Panc1 (cell line): ENCODE measurements at places on chromosomes 5 and 9.

DNA sequence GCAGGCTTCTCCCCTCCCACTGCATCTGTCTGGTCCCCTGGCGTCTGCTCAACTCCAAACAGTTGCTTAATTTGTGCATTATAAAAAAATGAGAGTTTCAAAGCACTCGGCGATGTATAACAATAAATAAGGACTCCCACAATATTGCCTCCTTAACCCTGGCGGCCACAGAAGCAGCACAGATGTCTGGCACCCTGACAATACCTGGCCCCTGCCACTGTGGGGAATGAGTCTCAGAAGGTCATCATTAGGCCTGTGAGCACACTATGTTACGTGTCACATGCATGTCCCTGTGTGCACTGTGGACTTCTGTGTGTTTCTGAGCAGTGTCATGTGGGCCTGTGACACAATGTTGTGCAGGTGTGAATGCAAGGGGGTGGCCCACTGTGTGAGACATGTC is 236.5 kb downstream of the PBX3 start:
- DNase-seq = no peak

DNA sequence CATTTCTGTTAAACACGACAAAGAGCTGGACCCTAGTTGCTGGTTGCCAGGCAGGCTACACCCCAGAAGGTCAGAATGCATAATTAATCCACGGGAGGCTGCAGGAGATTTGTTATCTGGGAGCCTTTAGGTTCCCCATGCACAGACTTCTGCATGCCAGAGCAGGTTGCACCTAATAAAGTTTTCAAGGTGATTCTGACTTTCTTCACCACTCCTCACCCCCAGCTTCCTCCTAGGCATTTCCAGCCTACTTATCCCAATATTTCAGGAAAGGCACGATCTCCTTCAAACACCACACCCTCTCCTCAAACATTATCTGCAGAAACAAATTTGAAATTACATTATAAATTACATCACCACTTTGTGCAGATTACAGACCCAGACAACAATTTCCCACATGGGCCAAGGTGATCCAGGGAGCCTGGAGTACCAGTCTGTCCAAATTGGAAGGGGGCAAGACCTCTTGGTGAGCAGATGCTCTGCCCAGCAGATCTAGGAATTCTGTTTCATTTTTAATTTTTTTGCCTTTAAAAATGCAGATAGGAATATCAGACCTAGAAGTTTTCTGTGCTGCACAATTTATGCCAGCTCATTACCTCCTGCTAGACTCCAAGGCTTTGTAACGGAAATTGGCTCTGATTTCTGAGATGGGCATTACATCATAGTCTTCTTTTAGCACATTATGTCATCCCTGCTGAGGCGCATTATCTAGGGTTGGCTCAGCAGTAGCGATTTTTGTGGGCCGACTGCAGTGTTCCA is 363.4 kb upstream of the SLC30A5 start:
- peak; percentile 22 for DNase-seq

GRCh38 chr5:7849681-7850394 is 1.1 kb downstream of the CFAP90 start:
- DNase-seq = no peak

DNA sequence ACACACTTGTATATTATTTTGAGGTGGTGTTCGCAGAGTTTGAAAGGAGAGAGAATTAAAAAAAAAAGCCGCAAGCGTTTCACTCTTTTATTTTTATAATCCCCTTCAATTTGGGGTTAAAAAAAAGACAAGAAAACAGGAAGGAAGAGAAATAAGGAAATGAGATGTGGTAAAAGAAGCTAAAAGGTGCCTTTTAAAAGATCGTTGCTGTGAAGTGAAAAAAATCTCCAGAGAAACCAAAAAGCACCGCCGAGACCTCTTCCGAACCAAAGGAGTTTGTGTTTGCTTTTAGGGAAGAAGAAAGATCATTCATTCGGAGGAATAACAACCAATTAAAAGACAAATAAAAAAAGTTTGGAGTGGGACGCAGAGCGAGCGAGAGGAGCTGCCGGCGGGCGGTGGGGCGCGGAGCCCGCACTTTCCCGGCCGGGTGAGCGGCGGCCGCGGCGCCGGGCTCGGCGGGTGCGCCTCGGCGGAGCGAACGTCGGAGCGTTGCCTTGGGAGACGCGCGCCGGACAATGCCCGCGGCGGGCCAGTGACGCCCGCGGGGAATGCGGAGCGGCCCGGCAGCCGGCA is 355 bp downstream of the TLE4 start:
- DNase-seq = no peak

DNA sequence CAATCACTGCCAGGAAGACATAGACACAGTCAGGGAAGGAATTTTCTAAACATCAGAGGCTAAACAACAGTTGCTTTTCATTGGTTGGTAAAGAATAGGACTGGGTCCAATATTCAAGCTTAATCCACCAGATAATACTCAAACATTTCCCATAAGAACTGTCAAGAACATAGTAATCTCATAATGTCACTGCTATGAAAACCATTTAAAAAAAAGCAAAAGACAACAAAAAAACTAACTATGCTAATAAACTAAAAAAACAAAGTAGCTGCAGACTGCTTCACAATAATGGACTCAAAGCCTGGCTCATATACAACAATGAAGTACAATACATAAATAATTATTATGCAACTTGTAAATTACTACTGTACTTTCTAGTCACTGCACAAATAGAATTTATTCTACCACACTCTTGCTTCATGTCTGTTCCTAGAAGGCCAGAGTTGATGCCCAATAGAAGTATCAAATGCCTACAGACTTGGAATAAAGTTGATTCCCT is 148.7 kb downstream of the MLLT3 start:
- DNase-seq = no peak

DNA sequence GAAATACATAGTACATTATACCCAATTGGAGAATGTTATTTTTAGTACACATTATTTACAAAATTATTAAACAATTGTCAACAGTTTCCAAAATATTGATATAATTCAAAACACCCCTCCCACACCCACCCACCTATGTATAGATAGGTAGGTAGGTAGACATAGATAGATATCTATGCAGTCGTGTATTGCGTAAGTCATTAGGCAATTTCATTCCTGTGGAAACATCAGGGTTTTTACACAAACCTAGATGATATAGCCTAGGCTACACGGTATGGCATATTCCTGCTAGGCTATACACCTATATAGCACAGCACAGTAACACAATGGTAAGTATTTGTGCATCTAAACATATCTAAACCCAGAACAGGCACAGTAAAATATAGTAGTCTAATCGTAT is 377.3 kb downstream of the ANXA1 start:
- no peak for DNase-seq

GRCh38 chr5:9409413-9409960 is 136.4 kb downstream of the SEMA5A start:
- no peak for DNase-seq

DNA sequence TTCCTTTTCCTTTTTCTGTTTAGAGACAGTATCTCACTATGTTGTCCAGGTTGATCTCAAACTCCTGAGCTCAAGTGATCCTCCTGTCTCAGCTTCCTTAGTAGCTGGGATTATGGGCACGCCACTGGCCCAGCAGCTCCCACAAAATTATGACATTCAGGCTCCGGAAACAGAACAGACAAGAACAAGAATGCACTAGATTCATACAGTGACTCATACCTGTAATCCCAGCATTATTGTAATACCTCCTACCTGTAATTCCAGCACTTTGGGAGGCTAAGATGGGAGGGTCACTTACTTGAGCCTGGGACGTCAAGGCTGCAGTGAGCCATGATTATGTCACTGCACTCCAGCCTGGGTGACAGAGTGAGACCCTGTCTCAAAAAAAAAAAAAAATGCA is 26.7 kb upstream of the B4GALT1 start:
- no peak for DNase-seq

DNA sequence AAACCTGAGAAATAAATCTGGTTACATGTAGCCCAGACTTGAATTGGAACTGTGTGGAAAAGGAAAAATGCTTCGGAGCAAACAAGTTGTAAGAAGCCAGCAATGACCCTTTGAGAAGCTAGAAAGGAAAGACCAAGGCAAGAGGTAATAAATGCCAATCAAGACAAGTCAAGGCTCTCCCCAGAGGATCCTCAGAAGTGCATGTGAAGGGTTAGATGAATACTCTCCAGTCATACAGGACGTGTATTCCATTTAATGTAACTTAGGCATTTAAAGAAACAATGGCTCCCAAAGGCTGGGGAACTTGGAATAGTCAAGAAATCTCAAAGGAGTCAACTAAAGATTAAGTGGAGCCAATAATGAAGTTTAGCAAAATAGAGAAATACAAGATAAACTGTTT is 36.2 kb downstream of the EPB41L4A start:
- DNase-seq = no peak

DNA sequence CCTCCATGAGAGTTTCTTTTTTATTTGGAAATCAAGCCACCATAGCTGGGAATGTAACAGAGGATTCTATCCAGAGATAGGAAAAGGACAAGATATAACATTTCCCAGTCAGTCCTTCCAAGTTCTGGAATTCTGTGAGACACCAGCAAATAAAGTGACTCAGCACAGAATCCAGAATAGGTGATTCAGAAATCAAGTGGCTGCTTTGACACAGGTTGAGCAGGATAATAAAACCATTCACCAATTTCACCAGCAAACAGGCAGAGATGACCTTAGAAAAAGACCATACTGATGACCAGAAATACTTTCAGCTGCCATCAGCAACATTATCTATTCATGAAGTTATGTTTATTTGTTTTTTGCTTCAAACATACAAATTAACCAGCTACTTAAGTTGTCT is 491.5 kb upstream of the TUSC1 start:
- no peak for DNase-seq

GRCh38 chr5:40429258-40430100 is 250.2 kb upstream of the PTGER4 start:
- no peak for DNase-seq

- DNase-seq = no peak
Measured at GRCh38 chr5:28397502-28397941, 1359.1 kb upstream of the CDH9 start.

GRCh38 chr5:135553688-135554462 is 18.1 kb upstream of the NEUROG1 start:
- DNase-seq = no peak

GRCh38 chr9:127776195-127776923 is 2.1 kb downstream of the SH2D3C start:
- no peak for DNase-seq

DNA sequence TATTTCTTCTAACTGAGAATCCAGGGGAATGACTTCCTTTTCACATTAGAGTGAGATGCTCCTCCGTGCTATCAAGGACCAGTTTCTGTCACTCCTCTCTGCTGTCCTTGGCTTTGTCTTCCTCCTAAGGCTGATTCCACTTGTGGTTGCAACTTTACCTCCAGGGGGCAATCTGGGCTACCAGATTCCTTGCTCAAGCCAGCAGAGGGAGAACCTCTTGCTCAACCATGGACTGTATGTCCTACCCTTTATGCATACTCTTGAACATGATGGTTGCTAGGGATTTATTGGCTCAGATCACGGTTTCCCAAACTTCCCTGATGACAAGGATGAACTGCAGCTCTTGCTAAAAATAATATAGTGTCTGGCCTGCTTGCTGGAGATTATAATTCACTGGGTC is 24.0 kb downstream of the NNT start:
- peak; percentile 58 for DNase-seq

- no peak for DNase-seq
Measured at GRCh38 chr9:89054865-89055495, 63.7 kb downstream of the S1PR3 start.

GRCh38 chr5:15579193-15579990 is 79.4 kb downstream of the FBXL7 start:
- DNase-seq = no peak

DNA sequence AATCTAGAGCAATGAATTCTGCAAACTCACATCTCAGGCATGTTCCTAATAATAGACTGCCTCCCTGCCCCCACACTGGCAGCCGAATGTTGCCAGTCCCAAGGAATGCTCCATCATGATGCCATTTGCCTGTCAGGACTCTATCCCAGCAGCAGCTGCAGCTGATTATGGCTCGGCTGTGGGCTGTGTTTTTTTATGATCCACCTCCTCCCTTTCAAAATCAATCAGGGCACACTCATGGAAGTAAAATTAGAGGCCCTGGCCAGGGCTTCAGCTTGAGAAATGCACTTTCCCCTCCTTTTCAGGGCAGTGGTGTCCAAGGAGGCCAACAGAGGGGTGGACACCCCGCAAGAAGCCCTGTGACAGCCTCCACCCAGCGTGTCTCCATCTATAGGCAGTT is 176.7 kb upstream of the S1PR3 start:
- DNase-seq = no peak

- DNase-seq = no peak
Measured at GRCh38 chr5:56011835-56012234, 17.1 kb upstream of the IL6ST start.

- DNase-seq = no peak
Measured at GRCh38 chr5:21806943-21807342, 1046.2 kb downstream of the CDH12 start.

GRCh38 chr9:36625006-36625615 is 52.4 kb downstream of the MELK start:
- DNase-seq = no peak

- DNase-seq = no peak
Measured at GRCh38 chr5:80387063-80387768, 20.6 kb upstream of the ZFYVE16 start.
